ENCODE measurements at places on chromosomes 6 and 20. TPM values are rescaled to one million over a fixed set of nuclear protein-coding genes. Genes with fewer than 3 reads are reported as not detected.

- no peak overlapping the region for H3K27ac ChIP-seq
- no peaks in the 10 kb centered on the region for H3K27me3 ChIP-seq
- no peaks in the 10 kb centered on the region for H3K36me3 ChIP-seq
- no peaks in the 10 kb centered on the region for H3K4me1 ChIP-seq
- no peak overlapping the region for H3K4me3 ChIP-seq
Observed at GRCh38 chr6:1409774-1410465, 20.5 kb downstream of the FOXF2 start.

GRCh38 chr6:88124925-88125557, 41.1 kb downstream of the CNR1 start:
- H3K4me3 ChIP-seq, result no peak overlapping the region
- no peaks in the 10 kb centered on the region for H3K36me3 ChIP-seq
- no peaks in the 10 kb centered on the region for H3K4me1 ChIP-seq

GRCh38 chr6:34227761-34228421, 8.8 kb upstream of the HMGA1 start:
- no peak overlapping the region for H3K4me3 ChIP-seq
- DNase-seq, result no peak
- no peaks in the 10 kb centered on the region for H3K36me3 ChIP-seq
- no peaks in the 10 kb centered on the region for H3K27me3 ChIP-seq
- H3K4me1 ChIP-seq, result peaks cover 3% of the 10 kb centered on the region

- no peaks in the 10 kb centered on the region for H3K4me1 ChIP-seq
- H3K27ac ChIP-seq, result no peak overlapping the region
- no peaks in the 10 kb centered on the region for H3K36me3 ChIP-seq
Observed at GRCh38 chr6:104159045-104159618, 700.6 kb downstream of the HACE1 start.

GRCh38 chr6:52540286-52540902, 36.5 kb downstream of the TRAM2 start:
- no peak for DNase-seq
- H3K36me3 ChIP-seq, result no peaks in the 10 kb centered on the region
- no peak overlapping the region for H3K4me3 ChIP-seq
- H3K27me3 ChIP-seq, result no peaks in the 10 kb centered on the region

GRCh38 chr20:32495949-32496348, 89.2 kb downstream of the NOL4L start:
- DNase-seq, result no peak
- no peaks in the 10 kb centered on the region for H3K4me1 ChIP-seq
- H3K27ac ChIP-seq, result no peak overlapping the region
- no peak overlapping the region for H3K4me3 ChIP-seq
- H3K36me3 ChIP-seq, result no peaks in the 10 kb centered on the region

GRCh38 chr6:31386977-31387376, 16.4 kb upstream of the MICA start:
- H3K4me1 ChIP-seq, result no peaks in the 10 kb centered on the region
- no peaks in the 10 kb centered on the region for H3K36me3 ChIP-seq
- H3K4me3 ChIP-seq, result no peak overlapping the region
- no peaks in the 10 kb centered on the region for H3K27me3 ChIP-seq
- H3K27ac ChIP-seq, result no peak overlapping the region
- DNase-seq, result no peak

- no peak overlapping the region for H3K4me3 ChIP-seq
- H3K27ac ChIP-seq, result no peak overlapping the region
- no peaks in the 10 kb centered on the region for H3K36me3 ChIP-seq
- peak; percentile 34 for DNase-seq
- no peaks in the 10 kb centered on the region for H3K27me3 ChIP-seq
- no peaks in the 10 kb centered on the region for H3K4me1 ChIP-seq
Observed at GRCh38 chr6:170516783-170517616, 36.1 kb downstream of the PSMB1 start.

GRCh38 chr6:17591287-17591686, 8.8 kb upstream of the FAM8A1 start:
- H3K27me3 ChIP-seq, result no peaks in the 10 kb centered on the region
- H3K36me3 ChIP-seq, result no peaks in the 10 kb centered on the region
- H3K4me3 ChIP-seq, result no peak overlapping the region
- H3K27ac ChIP-seq, result no peak overlapping the region
- no peak for DNase-seq
- no peaks in the 10 kb centered on the region for H3K4me1 ChIP-seq

DNA sequence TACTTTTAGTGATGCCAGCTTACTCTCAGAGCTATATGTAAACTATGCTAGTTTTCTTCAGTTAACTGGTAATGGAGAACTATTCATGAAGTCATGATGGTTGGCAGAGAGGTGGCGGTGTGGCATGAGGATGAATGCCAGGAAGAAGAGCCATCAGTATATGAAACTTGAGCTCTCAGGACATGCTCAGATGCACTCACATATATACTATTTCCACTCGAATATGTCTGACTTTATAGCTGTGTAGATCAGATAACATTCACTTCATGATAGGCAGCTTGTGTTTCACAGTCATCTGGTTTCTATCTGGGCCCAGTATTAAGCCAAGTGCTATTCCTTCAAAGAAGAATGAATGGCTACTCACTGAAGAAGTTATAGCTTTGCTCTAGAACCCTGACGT, 46.2 kb upstream of the CEP85L start:
- H3K27ac ChIP-seq, result no peak overlapping the region
- H3K4me3 ChIP-seq, result no peak overlapping the region
- H3K36me3 ChIP-seq, result no peaks in the 10 kb centered on the region
- DNase-seq, result no peak
- H3K4me1 ChIP-seq, result no peaks in the 10 kb centered on the region

GRCh38 chr20:37808233-37809070, 94.5 kb upstream of the VSTM2L start:
- no peaks in the 10 kb centered on the region for H3K36me3 ChIP-seq
- no peak for DNase-seq
- H3K27ac ChIP-seq, result no peak overlapping the region
- no peaks in the 10 kb centered on the region for H3K4me1 ChIP-seq
- no peaks in the 10 kb centered on the region for H3K27me3 ChIP-seq

GRCh38 chr6:155287762-155288161, 23.9 kb downstream of the CLDN20 start:
- DNase-seq, result no peak
- no peak overlapping the region for H3K4me3 ChIP-seq
- no peaks in the 10 kb centered on the region for H3K27me3 ChIP-seq

- no peaks in the 10 kb centered on the region for H3K4me1 ChIP-seq
- H3K36me3 ChIP-seq, result no peaks in the 10 kb centered on the region
- peaks cover 14% of the 10 kb centered on the region for H3K27me3 ChIP-seq
- no peak overlapping the region for H3K27ac ChIP-seq
Observed at GRCh38 chr20:64162239-64162910, 1.9 kb upstream of the MYT1 start.

- no peak overlapping the region for H3K27ac ChIP-seq
- H3K36me3 ChIP-seq, result peaks cover 9% of the 10 kb centered on the region
- no peaks in the 10 kb centered on the region for H3K4me1 ChIP-seq
- H3K4me3 ChIP-seq, result no peak overlapping the region
- H3K27me3 ChIP-seq, result no peaks in the 10 kb centered on the region
Observed at GRCh38 chr20:49846206-49846807, 33.7 kb downstream of the SLC9A8 start.

GRCh38 chr6:23368557-23368956, 757.5 kb upstream of the NRSN1 start:
- no peaks in the 10 kb centered on the region for H3K27me3 ChIP-seq
- DNase-seq, result no peak
- no peak overlapping the region for H3K4me3 ChIP-seq
- no peaks in the 10 kb centered on the region for H3K4me1 ChIP-seq
- no peaks in the 10 kb centered on the region for H3K36me3 ChIP-seq
- no peak overlapping the region for H3K27ac ChIP-seq

DNA sequence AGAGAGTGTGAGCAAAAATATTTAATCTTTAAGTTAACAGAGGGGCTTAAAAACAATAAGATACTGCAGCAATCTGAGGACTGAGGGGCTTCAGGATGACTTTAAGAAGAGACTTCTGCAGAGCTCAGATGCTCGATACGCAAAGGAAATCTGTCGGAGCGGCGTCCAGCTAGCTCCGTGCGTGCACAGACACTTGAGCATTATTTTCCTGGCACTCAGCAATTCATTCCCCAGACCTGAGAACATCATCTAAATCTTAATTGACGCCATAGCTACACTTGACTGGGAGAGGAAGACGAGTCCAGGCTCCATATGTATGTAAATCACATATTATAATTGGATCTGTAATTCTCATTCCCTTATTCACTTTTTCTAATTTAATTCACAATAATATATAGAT, 228.2 kb downstream of the SOD2 start:
- H3K4me3 ChIP-seq, result no peak overlapping the region
- no peak overlapping the region for H3K27ac ChIP-seq
- no peaks in the 10 kb centered on the region for H3K4me1 ChIP-seq
- no peaks in the 10 kb centered on the region for H3K27me3 ChIP-seq

DNA sequence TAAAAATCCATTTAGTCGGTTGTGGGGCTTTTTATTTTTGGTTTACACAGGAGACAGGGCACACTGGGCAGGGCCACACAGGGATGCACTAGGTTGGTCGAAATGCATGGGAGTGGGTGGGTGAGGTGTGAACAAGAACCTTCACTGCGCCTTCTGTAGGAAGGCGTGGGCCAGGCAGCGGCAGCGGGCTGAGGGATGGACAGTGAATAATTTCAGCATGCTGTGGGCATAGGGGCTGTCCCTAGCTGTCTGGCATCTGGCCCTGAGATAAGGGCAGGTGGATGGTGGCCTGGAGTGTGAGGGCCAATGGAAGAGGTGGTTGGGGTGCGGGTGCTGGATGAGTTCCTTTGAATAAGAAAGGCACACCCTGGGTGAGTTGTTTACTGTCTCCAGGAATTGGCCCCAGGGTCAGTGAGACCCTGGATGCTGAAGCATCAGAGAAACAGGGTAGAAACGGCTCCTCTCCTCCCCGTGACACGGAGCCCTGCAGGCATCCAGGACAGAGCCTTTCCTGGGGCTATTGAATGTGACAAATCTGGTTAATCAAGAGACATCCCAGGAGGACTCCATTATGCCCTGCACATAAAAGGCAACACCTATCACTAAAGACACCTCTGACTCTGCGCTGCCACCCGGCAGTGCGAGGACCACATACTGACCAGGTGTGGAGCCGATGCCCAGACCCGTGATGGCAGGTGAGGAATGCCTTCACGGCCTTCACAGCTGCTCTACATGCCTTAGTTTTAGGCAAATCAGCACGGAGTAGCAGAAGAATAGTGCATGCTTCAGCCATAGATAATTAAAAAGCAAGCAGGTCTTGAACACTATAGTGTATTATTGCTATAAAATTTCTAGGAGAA, 123.0 kb upstream of the SNX9 start:
- H3K4me1 ChIP-seq, result no peaks in the 10 kb centered on the region
- no peak for DNase-seq
- no peak overlapping the region for H3K27ac ChIP-seq

- H3K27ac ChIP-seq, result no peak overlapping the region
- no peak for DNase-seq
- H3K4me1 ChIP-seq, result no peaks in the 10 kb centered on the region
- H3K4me3 ChIP-seq, result no peak overlapping the region
- H3K36me3 ChIP-seq, result no peaks in the 10 kb centered on the region
- H3K27me3 ChIP-seq, result no peaks in the 10 kb centered on the region
Observed at GRCh38 chr6:152160346-152160745, 352.9 kb downstream of the ESR1 start.

SEL1L2 gene
- total RNA-seq, result not detected

SMOC2 gene
- total RNA-seq, result 29.6 TPM

MEI4 gene
- total RNA-seq, result not detected

LATS1 gene
- 17.2 TPM for total RNA-seq

IER3 gene
- 92.8 TPM for total RNA-seq

VPS16 gene
- total RNA-seq, result 35.7 TPM

KCNS1 gene
- total RNA-seq, result not detected

DOK5 gene
- 0.80 TPM for total RNA-seq
